ENCODE measurements at places on chromosomes 16 and 17.
A peak's percentile ranks its signal among the peaks of the same experiment; 100 is the strongest.

GRCh38 chr17:81243333-81243664 lies 4.2 kb downstream of the NDUFAF8 start:
- DNase-seq, result no peak

DNA sequence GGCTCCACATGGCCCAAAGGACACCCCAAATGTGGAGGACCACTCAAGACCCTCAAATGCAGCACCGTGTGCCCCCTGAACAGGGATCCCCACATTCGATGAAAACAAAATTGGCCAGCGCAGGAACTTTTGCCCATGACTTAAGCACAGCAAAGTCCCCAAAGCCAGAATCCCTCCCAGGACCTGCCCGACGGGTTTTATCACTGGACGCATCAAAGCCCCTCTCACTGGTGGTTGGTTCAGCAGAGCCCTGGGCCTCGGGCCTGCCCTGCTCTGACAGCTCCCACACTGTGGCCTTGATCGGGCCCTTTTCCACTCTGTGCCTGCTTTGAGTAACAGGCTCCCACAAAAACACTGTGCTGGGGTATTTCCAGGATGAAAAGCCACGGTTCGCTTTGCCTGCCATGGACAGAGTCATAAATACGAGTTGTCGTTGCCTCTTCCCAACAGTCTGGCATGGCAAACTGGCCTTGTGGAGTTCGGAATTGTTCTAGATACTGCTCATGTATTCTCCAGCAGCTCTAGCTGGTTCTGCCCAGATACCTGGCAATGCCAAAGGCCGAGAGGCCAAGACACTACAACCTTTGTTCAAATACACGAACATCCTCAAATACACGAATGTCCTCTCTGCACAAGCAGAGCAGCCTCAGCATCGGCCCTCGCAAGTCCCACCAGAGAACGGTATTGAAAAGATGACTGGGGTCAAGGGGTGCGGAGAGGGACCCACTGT lies 46.4 kb downstream of the TBC1D16 start:
- DNase-seq, result no peak

GRCh38 chr17:48611213-48611612 lies 396 bp upstream of the HOXB7 start:
- no peak for DNase-seq

DNA sequence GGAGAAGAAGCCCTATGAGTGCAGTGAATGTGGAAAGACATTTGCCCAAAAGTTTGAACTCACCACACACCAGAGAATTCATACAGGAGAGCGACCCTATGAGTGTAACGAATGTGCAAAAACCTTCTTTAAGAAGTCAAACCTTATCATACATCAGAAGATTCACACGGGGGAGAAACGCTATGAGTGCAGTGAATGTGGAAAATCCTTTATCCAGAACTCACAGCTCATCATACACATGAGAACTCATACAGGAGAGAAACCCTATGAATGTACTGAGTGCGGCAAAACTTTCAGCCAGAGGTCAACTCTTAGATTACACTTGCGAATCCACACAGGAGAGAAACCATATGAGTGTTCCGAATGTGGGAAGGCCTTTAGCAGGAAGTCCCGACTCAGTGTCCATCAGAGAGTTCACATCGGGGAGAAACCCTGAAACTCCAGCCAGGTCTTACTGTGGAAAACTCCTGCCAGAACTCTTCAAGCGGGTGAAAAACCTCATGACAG lies 21.6 kb downstream of the ZFP1 start:
- DNase-seq, result no peak

DNA sequence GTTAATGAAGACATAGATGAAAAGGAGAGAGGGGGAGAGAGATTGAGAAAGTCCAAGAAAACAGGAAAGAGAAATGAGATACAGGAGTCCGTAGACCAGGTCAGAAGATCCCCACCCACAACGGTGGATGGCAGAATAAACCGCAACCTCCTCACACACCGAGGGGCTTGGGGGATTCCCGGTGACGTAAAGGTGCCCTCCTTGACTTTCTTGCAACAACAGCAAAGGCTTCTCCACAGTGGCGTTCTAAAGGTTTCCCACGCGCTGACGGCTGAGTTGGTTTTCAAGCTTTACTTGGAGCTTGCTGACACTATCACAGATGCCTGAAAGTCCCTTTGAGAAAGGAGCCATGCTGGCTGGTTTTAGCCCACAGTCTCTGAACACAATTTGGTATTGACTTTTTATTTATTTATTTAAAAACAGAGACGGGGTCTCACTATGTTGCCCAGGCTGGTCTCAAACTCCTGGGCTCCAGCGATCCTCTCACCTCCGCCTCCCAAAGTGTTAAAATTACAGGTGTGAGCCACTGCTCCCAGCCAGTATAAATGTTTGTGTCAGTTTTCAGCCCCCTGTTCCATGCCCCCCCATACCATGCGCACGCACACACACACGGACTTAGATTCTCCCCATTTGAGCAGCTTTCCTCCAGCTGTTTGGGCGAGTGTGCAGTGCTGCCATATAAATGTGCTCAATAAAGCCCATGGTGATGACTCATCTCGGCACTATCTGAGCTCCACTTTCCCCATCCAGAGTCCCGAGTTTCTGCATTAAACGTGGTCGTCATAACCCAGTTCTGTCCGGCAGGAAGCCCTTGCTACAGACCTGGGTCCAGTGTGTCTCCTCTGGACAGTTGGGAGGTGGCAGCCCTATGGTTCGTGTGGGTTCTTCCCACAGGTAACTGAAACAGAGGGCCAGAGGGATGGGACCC lies 33.0 kb upstream of the SEC14L1 start:
- DNase-seq, result no peak

- DNase-seq, result no peak
Observed at GRCh38 chr16:27935076-27935475, 128.4 kb downstream of the GSG1L start.

DNA sequence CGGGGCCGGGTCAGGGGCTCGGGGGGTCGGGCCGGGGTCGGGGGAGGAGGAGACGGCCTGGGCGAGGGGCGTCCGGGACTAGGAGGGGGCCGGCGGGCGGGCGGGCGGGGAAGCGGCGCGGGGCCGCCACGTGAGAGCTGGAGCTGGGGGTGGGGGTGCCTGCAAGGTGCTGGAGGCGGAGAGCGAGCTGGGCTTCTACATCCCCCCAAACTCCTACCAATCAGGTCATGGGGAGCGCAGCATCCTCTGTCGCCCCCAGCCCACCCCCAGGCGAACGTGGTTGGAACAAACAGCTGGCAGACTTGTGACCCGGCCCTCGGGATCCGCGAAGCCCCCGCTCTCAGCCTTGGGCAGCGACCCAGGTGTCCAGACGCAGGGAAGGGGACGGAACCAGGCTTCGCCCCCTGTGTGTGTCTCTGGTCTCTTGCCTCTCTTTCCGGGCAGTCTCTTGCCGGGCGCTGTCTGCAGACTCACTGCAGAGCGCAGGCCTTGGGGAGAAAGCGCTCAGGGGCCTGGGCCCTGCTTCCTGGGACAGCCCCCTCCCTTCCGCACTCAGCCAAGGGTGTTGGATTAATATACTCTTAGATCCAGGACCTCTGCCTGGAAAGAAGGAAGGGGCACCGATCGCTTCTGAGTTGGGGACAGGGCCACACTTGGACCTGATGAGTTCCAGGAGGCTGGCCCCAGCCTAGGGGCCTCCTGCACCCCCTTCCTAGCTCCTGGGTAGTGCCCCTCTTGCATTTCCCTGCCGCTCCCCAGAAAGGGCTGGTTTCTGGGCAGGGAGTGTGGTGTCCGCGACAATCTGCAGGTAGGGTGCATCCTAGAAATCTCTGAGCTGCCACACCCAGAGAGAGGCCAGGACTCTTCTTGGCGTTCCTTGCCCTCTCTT lies 722 bp downstream of the RASL10B start:
- DNase-seq, result no peak

GRCh38 chr17:81179861-81180260 lies 13.8 kb upstream of the AATK start:
- no peak for DNase-seq

DNA sequence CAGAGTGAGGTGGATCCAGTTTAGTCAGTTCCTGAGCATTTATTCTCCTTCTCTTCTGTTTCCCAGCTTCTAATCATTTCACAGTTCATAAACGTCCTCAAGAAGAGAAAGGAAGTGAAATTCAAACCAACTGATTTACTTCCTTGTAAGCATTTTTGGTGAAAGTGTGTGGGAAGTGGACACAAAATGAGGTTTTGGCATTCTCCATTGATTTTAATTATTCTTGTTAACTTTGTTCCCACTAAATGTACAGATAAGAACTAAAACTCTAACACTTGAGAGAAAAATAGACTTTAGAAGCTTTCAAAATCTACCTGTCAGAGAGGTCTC lies 42.7 kb upstream of the CORO6 start:
- DNase-seq, result no peak

GRCh38 chr16:66701026-66701425 lies 4.5 kb upstream of the CMTM4 start:
- no peak for DNase-seq

DNA sequence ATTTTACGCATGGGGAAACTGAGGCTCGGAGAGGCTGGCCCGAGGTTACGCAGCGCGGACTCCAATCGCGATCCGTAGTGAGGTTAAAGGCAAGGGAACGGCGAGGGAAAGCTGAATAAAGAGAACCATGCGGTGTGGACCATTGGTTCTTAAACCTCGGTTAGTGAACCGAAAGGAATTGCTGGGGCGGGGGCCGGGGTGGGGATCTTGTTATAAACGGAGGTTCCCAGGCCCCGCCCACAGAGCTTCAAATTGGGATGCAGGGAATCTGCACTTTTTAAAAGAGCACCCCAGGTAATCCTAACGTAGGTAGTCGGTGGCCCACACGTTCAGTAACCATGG lies 524 bp downstream of the IQCK start:
- peak; percentile 34 for DNase-seq

- DNase-seq, result no peak
Observed at GRCh38 chr17:33079201-33079600, 87.6 kb downstream of the SPACA3 start.

DNA sequence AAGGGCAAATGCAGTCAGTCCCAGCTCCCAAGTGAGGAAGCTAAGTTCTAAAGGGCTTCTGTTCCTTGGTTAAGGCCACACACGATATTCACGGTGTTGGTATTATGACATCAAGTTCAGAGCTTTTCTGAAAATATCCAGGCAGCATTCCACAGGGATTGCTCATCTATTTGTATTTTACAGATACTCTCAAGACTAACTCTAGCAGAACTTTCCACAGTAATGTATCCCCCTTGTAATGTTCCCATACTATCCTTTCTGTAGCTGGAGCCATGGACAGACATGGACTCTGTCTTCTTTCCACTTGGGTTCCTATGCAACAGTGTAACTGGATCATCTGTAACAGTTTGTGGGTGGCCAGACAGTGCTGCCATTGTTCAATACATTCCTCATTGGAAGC lies 13.5 kb downstream of the SDR42E1 start:
- DNase-seq, result no peak

- DNase-seq, result no peak
Observed at GRCh38 chr17:57311281-57312216, 55.2 kb downstream of the MSI2 start.

DNA sequence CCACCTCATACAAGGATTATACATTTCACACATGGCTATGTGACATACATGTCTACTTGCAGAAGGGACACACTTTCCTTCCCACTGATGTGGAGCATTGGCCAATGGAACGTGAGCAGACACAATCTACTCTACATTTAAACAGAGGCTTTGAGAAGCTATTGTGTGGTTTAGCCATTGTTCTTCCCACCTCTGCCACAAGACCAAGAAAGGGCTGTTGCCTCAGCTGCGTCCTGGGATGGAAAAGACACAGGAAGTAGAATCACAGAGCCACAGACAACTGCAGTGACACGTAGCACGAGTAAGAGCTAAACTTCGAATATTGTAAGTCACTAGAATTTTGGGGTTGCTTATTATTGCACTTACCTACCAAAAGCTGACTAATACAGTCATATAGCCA lies 33.3 kb downstream of the PRKCB start:
- no peak for DNase-seq

DNA sequence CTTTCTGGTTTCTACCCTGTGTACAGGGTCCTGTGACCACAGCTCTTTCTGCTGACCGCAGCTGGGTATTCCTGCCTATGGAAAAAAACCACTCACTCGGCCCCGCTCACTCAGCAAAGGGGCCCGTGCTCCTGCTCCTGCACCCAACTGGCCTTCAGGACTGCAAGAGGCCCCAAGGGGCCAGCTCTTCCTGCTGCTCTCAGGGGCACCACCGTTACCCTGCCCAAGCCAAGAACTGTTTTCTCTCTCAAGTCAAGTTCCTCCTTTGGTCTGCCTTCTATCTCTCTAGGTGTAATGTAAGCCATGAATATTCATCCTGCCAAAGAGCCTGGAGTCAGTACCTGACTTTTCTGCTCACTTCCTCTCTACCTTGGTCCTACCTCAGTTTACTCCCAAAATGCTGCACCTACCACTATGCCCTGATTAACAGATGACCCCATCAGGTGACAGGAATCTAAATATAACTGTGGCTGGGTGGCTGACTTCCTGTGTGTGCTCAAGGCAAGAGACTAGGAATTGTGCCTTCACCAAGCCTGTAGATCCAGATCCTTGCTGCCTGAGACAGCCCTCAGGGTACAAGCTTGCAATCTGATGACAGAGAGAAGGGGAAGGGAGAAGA lies 20.4 kb upstream of the SCIMP start:
- DNase-seq, result no peak

DNA sequence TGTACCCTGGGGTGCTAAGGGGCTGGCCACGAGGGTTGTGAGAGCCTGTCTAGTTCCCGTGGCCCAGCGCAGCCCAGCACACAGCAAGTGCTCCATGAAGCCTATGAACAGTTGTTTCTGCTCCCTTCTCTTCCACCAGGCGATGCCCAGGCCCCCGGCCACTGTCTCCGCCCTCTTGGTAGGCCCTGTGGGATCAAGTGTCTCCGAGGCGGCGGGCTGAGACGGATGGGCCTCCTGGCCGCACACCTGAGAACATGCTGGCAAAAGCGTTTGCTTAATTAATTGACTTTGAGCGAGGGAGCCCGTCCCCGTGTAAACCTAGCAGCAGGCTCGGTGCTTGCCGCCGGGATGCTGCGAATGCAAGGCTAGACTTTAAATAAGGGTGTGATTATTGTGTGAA lies 129.7 kb upstream of the GSE1 start:
- peak; percentile 72 for DNase-seq

DNA sequence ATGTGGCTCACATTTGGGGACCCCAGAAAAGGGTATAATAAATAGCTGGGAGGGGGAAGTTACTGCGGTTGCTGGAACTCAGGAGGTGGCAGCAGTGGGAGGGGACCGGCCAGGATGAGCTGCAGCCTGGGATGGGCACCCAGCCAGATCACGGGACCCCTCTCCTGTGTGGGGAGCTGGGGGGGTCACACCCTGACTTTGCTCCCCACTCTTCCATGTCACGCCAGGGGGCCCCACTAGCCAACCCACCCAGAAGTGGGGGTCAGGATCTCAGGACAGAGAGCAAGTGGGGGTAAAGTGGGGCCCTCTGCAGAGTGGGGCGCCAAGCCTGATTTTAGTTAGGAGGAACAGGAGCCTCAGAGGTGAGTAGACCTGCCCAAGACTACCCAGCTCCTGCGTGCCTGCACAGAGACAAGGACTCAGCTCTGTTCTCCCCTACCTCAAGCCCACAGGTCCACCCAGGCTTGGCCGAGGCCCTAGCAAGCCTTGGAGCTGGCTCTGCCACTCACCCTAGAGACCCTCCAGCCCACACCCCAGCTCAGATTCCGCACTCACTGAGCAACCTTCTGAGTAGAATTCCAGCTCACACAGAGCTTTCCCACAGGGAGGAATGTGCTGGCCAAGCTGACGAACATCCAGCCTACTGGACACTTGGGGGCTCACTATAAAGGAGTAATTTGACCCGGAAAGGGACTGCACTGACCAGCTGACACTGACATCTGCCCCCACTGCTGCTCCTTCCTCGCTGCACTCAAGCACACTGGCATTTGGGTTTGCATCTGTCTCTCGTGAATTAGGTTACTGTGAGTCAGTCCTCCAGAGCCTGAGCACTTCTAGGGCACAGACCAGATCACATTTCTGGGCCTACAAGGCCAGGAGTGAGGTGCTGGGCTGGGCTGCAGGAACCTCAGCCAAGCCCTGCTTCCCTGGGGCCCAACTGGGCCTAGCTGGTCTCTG lies 310.1 kb downstream of the C16orf95 start:
- no peak for DNase-seq

Measured in NCI-H2171 (cell line).